ENCODE measurements at places on chromosomes 2 and 18. TPM values are rescaled to one million over a fixed set of nuclear protein-coding genes. Genes with fewer than 3 reads are reported as not detected.
A peak's percentile ranks its signal among the peaks of the same experiment; 100 is the strongest.

DNA sequence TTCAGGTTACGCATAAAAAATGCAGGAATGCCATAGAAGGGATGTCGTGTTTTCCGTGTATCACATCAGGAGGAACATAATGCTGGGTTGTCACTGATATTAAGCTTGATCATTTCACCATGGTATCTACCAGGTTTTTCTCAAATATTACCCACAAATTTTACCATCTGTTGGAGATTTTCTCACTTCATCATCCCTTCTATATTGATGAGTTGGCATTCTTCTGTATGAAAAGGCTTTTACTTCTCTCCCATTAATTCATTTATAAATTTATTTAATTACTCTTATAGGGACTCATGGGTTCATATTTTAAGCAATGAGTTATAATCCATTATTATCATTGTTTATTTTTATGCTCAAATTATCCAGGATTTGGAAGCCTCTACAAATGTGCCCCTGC lies 608.2 kb downstream of the EPHA4 start:
- DNase-seq, result no peak

- DNase-seq, result no peak
These were observed 217.1 kb upstream of the EPAS1 start for GRCh38 chr2:46079985-46080560.

- peak; percentile 66 for DNase-seq
These were observed 36.6 kb downstream of the RPL31 start for GRCh38 chr2:101038455-101039255.

ICOS gene
- 0.07 TPM for total RNA-seq

AFF3 gene
- total RNA-seq, result 1.2 TPM

MEIS1 gene
- 0.48 TPM for total RNA-seq
